ENCODE measurements at places on chromosomes 3 and 15.

DNA sequence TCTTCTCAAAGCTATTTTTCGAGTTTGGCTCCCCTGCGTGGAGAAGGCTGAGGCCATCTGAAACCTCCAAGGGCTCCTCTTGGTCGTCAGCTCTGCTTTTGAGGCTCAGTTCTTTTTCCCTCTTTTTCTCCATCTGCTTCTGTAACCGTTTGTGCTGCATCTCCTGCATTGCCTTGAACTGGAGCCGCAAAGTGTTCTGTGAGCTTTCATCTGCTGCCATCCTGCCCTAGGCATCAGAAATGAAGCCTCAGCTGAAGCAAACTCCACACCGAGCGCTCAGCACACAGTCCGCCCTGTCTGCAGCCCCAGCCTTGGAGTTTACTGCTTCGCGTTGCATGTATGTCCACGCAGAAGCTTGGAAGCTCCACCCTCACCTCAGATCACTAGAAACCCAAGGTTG, 14.9 kb downstream of the CCDC13 start:
- no peak for DNase-seq

DNA sequence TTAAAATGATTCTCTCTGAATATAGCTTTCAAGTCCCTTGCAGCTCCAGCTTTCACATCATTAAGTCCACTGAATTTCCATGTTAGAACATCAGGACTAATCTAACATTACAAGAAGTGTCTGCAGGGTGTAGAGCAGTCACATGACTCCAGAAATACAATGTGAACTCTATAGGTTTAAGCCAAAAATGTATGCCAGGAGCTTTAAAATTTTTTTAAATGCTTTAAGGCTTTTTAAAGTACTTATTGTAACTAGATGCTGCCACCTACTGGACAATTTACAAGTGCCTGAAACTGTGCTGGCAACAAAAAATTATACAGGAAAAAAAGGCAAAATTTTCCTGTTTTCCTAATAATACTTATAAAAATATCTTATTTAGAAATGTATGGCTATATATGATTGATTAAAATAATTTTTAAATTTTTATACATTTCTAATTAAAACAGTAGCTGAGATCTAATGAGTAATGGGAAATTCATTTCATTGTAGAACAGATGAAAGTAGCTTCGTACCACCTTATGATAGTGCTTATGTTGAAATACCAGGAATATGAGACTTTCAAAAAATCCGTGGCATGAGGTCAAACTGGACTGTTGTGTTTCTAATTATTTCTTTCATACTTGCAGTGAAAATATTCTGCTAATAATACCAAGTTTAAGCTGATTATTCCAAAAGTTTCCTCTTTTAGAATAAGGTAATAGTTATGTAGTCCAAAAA, 25.7 kb downstream of the FSIP1 start:
- no peak for DNase-seq

- no peak for DNase-seq
These were observed 465.3 kb downstream of the FGF12 start for GRCh38 chr3:192262001-192262400.

DNA sequence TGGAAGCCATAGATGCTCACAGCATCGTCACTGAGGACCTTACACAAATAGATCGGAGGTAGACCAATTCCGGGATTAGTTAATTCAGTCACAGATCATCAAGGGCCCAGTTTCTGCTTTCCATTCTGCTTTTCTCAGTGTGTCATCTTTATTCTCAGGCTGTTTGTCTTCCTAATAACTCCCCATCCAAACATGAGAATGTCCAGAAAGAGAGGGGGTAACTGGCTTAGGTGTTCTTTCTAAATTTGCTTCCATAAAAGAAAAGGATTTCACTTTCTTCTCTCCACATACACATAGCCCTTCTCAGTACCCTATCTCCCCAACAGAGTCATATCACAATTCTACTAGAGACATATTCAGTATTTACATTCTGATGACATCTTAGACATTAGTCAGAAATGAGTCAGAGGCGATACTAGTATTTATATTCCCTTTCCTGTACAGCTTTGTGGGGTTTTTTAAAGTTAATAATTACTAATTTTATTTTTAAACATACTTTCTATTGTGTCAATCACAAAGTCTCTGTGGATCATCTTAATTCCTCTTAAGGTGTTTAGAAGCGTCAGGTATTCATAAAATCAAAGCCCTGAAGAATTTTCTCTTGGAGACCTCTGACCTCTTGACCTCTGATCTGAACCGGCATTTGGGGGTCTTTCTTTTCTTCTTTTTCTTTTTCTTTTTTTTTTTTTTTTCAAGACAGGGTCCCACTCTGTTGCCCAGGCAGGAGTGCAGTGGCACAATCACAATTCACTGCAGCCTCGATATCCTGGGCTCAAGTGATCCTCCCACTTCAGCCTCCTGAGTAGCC, 24.3 kb upstream of the IL12A start:
- DNase-seq, result no peak

GRCh38 chr3:38609386-38610111, 39.9 kb downstream of the SCN5A start:
- DNase-seq, result no peak

DNA sequence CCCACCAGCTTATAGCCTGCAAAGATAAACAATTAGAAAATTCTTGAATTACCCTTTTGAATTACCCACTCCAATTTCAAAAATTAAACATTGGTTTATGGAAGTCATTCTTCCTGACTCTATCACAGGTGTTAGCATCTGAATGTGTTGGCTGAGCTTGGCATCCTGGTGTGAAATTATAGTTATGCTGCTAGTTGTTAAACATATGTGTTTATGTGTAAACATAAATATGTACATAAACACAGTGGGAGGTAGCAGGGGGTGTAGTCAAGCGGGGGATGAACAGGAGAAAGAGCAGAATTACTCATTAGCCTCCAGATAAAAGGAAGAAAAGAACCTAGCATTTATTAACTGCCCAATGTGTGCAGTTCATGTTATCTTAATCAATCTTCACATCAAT, 530.2 kb downstream of the MCTP2 start:
- DNase-seq, result no peak

DNA sequence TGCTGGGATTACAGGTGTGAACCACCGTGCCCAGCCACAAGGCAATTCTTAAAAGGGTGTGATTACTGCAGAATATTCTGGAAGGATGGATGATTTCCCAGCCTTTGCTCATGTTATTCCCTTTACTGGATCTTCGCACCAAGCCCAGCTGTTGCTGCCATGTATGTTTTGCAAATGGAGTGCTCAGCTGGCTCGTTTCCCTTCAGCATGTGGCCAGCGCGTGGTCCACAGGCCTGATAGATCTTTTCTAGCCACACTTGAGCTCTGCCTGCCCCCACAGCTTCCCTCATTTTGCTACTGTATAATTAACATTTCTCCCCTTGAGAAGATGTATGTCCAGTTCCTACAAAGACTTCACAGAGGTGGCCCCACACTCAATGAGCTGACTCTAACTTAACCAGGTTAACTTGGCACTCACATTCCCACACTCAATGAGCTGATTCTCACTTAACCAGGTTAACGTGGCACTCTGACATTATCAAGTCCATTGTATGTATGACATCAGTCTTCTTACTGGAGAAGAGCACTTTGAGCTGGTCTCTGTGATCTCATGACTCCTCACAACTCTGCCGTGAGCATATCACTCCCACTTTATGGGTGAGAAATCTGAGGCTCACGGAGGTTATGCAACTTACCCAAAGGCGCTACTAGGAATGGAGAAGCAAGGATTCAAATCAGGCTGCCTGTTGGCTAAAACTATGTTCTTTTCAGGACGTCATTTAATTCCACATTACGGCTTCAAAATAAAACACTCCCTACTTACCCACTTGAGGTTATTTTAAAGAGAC, 49.2 kb downstream of the TM4SF4 start:
- DNase-seq, result no peak

GRCh38 chr3:88773766-88774165, 333.7 kb upstream of the EPHA3 start:
- no peak for DNase-seq

GRCh38 chr3:63933459-63933858, 21.3 kb upstream of the SCAANT1 start:
- no peak for DNase-seq

DNA sequence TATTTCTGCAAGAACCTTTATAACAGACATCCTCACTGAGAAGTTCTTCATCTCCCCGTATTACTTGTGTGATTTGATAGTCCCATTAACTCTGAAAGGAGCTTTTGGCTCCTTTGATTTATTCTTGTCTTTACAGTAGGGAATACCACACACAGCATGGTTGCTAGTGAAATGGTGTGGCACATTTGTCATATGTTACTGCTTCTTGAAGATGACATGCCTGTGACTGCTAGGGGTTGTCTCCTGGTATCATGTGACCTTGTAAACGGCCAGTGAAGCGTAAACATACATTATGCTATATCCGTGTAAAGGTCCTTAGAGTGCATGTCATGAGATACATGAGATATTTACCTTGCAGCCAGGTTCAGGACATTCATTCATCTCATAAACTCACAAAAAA, 197.9 kb downstream of the RYR3 start:
- DNase-seq, result no peak

GRCh38 chr3:194184265-194184751, 48.4 kb downstream of the HES1 start:
- no peak for DNase-seq

DNA sequence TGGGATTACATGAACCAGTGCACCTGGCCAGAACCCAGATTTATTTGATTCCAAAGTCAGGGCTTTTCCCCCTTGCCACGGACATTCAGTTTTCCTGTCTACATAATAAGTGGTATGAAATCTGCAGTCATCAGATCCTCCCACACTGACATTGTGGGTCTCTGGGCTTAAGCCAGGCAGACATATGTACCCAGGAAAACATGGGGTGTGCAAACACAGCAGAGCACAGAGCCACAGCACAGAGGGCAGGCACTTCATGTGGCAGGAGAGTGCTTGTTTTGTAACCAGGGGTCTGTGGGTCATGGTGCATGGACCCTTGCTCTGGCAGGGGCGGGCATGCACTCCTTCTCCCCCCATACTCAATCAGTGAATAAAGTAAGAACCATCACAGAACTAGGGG, 6.1 kb upstream of the ABTB1 start:
- DNase-seq, result no peak

DNA sequence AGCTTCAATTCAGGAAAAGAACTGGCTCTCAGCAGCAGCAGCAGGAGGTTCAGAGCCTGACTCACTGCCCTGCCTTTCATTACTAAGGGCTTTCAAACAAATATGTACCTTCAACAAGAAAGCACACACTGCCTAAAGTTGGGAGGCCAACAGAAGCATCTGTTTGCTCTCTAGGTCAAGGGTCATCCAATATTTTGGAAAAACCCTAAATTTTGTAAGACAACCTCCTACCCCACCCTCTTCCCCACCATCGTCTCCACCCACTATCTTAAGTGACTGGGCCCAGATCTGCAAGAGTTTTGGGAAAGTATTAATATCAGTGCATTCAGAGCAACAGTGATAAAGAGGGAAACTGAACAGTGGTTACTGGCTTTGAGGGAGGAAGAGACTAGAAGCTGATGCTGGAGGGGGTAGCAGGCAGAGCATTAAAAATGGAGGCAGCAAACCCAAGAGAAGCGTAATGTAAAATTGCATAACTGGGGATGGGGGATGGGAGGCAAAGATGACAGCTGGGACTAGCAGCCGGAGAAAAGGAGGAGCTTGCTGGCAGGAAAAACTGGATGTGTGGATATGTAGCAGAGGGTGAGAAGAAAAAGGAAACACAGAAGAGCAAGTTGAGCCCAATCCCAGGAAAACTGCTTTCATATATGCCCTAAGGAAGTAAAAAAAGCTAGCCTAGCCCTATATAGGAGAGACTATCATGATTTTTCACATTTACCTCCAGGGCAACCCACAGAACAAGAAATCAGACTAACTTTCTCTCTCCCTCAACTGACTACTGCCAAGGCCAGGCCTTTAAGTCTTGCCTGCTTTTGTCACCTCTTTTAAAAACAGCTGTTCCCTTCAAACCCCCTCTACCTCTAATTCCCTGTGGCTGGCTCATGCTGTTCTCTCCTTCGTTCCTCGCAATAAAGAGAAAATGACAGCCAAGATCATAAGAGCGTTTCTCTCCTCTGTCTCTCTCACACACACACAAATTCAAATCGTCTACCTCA, 31.4 kb downstream of the NPTN start:
- no peak for DNase-seq

DNA sequence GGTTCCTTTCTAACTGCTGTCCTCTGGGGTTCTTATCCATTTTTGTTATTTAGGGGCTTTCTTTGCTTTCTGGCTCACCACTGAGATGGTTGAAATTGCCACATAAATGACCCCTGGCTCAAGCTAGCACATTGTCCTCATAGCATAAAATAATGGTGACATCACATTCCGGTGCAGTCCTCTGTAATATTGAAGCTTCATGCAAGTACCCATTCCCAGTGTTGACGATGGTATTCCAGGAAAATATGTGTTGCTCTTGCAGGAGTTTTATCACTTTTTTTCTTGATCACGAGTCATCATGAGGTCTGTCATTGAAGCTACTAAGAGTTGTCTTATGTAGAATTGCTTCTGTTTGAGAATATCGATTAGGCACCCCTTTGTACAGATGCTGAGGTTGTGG, 56.1 kb downstream of the CRTC3 start:
- no peak for DNase-seq

GRCh38 chr15:40782609-40783227, 12.9 kb downstream of the C15orf62 start:
- peak; percentile 66 for DNase-seq

DNA sequence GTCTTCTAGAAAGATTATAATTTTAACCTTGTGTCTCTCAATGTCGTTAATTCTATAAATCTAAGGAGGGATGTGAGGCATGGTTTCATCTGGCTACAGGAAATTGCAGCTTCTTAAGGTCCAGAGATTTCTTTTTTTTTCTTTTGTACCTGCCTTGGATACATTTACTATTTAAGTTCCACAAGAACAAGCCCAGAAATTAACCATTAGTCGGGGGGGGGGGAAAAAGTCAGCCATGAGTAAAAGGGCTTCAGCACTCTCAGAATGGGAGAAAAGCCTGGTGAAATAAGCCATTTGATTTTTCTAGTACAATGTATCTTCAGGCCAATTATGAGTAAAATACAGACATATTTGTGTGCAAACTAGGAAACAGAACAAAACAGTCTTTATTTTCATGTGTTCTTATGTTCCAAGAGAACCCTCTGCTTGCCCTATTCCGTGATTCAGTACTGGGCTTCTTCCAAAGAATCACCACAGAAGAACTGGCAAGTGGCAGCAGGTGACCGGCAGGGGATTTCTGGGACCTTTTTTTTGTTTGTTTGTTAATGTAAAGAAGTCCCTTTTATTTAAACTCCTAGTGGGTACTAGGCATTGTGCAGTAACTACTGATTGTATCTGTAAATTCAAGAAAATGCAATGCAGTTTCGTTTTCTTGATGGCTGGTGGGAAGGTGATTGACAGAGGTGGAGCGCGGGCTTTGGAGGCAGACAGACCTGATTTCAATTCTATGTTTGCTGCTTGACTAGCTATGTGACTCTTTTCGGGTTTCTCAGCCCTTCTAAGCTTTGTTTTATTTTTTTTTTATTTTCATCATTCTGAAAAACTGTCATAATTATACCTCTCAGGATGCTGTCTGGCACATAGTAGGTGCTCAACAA, 82.5 kb downstream of the PEX5L start:
- no peak for DNase-seq

DNA sequence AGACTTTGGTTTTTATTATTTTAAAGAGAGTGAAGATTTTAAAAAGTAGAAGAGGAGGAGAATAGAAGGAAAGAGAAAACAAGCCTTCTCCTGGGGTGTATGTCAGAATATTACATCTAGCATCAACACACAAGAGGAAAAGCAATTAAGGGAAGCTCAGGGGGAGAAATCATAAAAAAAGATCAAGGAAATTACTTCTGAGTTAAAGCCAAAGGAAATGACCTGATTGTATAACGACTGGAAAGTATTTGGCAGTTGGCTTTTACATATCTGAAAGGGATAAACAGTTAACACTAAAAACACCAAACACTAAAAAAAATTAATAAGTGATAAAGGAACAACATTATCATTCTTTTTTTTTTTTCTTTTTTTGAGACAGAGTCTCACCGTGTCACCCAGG, 58.4 kb downstream of the CPNE4 start:
- no peak for DNase-seq
